Common myeloid progenitor, CD34-positive (primary cell): ENCODE measurements at places on chromosomes 6 and 20.

DNA sequence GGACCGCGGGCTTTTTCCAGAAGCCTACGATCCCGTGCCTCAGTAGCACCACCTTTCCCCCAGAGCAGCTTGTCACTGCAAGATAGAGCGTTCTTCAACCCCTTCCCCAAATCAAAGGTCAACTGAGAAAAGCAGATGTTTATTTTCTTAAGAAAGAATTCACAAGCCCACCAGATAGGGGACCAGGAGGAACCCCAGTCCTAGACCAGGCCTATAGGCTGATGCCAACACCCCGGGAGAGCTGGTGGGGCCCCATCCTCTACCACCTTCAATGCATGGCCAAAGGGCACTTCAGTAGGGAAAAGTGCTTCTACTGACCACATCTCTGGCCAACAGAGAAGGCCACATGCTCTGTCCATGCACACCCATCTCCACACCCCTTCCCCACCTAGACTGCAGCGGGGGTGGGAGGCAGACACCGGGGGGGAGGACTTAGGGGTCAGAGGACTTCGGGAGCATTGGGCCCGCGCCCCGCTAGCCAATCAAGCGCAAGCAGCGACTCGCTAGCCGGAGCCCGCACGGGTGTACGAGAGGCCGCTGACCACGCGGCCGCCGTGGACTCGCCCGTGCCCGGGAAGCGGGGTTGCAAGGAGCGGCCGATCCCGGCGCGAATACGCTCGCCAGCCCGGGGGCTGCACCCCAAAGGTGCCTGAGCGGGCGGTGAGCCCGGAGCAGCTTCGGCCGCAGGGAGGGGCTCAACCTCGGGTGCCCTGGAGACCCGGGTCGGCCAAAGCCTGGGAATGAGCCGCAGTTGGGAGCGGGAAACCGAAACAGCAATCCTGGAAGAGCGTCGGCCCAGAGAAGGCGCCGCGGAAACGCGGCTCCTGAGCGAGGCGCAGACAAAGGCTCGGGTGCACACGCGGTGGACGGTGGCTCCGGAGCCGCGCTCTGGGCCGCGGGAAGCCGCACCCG, 2.8 kb downstream of the PDE10A start:
- DNase-seq, result no peak

DNA sequence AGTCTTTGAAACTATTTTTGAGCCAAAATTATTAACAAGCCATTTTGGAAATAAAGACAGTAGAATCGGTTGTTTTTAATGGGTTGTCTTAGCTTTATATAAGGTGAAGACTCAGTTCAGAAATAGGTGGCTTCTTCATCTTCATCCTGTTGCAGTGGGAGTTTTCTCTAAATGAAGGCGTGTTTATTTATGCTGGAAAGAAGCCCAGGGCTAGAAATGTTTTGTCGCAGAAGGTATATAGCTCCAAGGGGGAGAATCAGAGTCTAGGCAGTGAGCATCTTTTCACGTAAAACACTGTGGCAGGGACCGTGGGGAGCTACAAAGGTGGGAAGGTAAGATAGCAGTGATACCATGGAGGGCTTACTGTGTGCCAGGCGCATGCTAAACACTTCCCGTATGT, 34.3 kb downstream of the FARS2 start:
- DNase-seq, result no peak

- no peak for DNase-seq
Observed at GRCh38 chr6:141050471-141050870, 1082.3 kb upstream of the GJE1 start.

- no peak for DNase-seq
Observed at GRCh38 chr20:53512076-53512475, 81.6 kb downstream of the ZNF217 start.
